HL-60 (cell line): ENCODE measurements at places on chromosomes 2 and 18.

DNA sequence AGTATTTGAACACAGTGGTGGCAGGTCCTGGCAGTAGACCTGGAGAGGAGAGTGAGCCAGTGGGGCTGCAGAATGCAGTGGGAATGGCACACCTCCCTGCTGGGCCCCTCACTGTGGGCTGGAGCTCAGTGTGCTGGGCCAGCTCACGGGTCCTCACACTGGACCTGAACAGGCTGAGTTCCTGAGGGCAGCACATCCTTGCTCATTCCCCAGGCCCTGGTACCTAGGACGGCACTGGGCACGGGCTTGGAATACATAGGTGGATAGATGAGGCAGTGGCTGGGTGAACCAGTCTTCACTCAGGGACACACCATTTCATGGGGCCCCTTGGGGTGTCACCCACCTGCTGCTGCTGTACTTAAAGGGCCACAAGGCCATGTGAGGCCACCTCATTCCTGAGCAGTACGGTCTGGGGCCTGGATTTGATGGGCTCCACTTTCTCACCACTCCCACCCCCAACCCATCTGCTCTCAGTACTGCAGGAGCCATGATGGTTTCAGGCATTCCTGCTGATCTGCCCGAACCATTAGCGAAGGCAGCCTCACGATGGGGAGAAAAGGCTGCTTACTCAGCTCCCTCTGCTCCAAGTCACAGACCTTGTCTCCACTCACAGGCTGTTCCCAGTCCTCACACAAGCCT, 4.2 kb downstream of the TMEM177 start:
- DNase-seq: no peak

GRCh38 chr2:116586328-116586689, 1228.2 kb upstream of the DDX18 start:
- no peak for DNase-seq

GRCh38 chr2:59691518-59692190, 861.8 kb downstream of the BCL11A start:
- DNase-seq: no peak

DNA sequence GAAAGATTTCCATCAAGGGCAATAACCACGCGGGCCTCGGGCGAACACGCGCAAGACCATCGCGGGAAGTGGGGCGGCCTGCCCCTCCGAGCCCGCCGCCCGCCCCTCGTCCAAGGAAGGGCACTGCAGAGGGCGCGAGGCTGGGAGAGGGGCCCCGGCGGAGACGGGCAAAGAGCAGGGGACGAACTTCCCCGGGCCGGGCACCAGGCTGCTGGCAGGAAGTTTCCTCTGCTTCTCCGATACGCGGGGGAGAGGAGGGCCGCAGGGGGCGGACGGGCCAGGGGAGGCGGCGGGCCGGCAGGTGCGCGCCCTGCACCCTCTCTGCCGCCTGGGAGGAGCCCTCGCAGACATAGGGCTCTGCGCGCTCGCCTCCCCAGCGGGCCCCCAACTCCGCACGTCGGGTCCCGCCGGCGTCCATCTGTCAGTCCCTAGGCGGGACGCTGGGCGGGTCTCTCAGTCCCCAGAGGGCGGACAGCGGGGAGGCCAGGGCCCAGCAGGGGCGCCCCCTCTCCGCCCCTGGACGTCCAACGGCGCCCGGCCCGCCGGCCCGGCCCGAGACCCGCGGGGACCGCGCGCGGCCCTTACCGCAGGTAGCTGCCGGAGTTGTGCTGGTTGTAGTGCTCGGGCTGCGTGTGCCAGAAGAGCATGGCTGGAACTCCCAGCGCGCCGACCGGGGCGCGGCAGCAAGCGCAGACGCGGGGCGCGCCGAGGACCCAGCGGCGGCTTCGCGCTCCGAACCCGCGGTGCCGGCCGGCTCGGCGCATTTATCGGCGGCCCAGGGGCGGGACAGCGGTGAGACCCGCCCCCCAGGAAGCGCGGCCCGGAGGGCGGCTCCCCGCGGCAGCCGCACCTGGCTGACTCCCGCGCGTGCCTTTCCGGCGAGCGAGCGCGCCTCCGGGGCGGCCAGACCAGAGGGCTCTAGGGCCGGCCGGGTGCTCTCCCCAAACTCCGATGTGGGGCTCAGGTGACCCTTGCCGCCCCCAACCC, at the start of gene TFCP2L1:
TSS of gene TFCP2L1 (minus strand) at position 740 of the 987 bp plus-strand sequence. CDS start at position 647, 93 bp downstream.
- no peak for DNase-seq

DNA sequence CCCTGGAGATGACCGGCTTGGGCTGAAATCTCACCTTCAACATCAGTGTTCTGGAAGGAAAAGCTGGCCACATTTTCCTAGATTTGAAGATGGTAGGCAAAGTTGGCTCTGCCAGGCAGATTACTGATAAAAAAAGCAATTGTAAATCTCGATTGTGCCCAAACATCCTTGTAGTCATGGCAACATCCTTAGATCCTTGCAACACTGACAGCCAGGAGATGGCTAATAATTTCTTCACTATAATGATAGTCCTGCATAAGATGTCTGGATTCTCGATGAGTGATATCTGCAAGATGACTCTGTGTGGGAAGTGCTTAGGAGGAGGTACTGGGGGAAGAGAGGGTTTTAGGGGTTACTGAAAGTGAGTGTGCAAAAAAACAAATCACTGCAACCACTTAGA, 149.1 kb downstream of the FSHR start:
- no peak for DNase-seq

- no peak for DNase-seq
Measured at GRCh38 chr2:16281451-16282335, 341.3 kb downstream of the MYCN start.

GRCh38 chr2:235500761-235501672, 7.2 kb downstream of the AGAP1 start:
- DNase-seq: no peak

DNA sequence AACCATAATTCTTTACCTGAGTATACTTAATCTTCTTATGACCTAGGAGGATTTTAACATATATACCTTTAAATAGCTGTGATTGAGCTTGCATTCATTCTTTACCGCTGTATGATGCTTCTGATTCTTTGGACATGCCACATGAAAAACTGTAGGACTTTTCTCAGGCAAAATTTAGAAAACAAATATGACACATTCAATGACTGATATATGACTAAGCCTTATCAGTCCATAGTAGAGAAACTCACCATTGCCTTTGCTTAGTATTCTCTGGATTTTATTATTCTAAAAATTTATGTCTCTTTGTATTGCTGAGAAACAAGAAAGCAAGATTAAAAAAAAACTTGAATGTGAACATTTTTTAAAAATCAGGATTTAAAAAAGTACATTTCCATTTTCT, 3.7 kb downstream of the FAM171B start:
- DNase-seq: no peak

GRCh38 chr2:230935130-230935430, 10.0 kb upstream of the GPR55 start:
- no peak for DNase-seq

DNA sequence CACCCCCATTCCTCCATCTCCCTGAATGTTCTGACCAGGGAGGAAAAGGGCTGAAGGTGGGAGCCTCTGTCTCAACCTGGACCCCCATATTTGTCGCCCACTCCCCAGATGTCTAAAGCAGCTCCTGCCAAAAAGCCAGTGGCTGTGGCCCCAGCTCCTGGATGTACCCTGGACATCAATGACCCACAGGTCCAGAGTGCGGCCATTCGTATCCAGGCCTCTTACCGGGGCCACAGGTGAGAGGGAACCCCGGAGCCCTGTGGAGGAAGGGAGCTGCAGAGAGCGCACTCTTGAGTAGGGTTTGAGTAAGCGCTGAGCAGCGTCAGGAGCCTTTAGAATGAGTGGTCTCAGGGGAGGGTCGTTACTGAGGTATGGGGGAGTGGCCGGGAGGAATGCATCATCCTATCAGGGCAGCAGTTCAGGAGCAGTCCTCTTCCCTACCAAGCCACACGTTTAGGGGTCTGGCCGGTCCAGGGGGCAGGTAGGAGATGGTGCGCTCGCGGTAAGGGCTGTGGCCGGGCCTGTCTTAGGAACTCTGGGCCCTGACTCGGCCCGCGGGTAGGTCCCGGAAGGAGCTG, 2.4 kb upstream of the GMPPA start:
- no peak for DNase-seq

DNA sequence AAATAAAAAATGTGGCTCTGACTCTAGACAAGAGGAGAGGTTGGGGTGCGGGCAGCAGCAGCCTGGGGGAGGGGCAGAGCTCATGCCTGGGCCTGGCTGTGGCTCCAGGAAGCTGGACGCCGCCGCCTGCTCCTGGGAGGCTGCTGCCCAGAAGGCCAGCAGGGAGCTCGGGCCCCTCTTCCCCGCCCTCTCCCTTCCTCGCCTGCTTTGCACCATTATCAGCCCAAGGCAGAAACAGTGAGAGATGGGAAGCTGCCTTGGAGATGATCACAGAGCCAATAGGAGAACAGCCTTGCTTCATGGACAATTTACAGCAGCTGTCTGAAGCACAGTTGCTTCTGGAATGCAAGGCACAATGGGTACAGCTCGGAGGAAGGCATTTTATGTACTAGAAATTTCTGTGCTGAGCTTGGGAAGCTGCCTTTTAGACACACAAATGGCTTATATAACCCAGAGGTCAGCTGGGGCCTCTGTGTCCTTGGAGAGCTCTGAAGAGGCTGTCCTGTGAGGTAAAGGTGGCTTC, 55.3 kb upstream of the AFF3 start:
- no peak for DNase-seq

- DNase-seq: no peak
Measured at GRCh38 chr2:213251618-213252017, 32.6 kb upstream of the SPAG16 start.

- DNase-seq: no peak
Measured at GRCh38 chr18:7304061-7304370, 73.1 kb downstream of the LRRC30 start.

DNA sequence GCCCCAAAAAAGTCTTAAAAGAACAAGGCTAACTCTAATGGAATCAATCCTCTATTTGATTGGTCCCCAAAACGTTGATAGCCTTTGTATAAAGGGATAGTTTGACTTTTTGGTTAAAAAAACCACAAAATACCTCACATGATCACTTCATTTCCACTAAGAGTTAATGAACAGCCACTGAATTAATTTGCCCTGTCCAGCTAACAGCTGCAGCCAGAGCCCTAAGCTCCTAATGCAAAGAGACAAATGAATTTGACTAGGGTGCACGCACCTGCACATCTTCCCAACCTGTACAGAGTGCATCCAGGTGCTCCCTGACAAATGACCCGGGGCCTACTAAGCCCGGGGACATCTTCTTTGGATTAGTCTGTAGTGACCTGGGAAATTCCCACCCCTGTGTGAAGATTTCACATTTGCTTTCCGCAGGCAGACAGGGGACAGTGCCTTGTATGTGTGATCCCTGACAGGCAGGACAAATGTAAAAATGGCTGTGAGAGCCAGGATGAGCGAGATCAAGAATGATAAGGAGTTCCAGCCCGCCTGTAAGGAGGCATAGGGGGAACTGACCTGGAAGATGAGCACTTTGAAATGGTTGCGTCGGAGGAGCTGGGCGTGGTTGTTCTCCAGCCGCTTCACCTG, 893 bp downstream of the CAVIN2 start:
- DNase-seq: no peak

DNA sequence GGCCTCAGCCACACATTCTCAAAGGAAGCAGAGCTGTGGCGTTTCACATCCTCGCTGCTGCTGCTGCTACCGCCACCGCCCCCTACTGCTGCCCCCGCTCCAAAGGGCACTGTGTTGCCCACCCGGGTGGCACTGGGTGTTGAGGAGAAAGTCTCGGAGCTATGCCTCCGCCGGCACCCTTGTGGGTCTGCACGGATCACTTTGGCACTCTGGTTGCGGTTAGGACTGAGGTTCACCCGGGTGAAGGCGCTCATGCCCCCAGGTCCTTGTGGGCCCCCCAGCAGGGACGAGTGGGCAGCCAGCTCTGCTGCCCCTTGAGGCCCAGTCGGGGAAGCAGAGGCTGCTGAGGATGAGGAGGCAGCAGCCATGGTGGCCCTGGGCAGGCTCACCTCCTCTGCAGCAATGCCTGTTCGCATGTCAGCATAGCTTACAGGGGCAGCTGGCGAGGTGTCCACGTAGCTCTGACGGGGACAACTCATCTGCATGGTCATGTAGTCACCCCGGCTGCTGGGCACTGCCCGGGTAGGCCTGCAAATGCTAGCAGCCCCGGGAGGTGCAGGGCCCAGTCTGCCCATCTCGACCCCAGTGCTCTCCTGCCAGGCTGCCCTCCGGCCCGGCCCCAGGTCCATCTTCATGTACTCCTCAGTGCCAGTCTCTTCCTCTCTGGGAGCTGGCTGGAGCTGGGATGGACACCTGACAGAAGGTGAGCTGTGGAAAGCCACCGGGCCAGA, 4.2 kb downstream of the IRS1 start:
- no peak for DNase-seq

- no peak for DNase-seq
Measured at GRCh38 chr2:133705287-133705686, 137.0 kb upstream of the NCKAP5 start.

DNA sequence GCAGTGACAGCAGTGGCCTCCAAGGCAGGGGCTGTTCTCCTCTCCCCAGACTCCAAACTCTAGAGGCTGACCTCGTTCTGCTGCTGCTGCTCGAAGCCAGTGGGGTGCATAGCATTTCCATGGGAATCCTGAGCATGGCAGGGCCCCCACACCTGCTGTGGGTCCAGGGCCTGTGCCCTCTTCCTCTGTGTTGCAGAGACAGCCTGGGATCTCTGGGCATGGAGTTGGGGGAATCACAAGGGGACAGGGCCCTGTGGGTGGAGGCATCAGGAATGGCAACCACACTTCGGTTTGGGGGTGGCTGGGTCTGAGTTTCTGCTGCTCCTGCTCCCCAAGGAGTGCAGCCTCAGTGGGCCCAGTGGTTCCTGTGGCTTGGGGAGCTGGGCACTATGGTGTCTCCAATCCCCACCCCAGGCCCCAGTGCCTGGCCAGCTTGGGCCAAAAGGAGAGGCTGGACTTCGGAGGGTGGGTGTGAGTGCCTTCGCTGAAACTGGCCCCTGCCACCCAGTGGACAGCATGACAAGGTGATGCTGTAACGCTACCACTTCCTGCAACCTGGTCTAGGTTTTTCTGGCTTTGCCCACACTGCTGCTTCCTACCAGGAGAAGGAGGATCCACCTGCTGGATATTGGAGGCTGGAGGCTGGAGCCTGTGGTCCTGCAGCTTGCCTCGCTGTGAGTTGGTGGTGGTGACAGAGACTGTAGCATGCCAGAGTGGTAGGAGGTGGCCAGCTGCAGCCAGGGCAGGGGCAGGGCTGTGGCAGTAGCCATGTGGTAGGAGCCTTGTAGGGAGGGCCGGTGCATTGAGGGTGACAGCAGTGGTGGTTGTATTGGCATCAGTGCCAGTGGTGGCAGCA, 56.6 kb downstream of the SOWAHC start:
- no peak for DNase-seq

- DNase-seq: no peak
Measured at GRCh38 chr2:134564549-134564948, 154.3 kb downstream of the TMEM163 start.

DNA sequence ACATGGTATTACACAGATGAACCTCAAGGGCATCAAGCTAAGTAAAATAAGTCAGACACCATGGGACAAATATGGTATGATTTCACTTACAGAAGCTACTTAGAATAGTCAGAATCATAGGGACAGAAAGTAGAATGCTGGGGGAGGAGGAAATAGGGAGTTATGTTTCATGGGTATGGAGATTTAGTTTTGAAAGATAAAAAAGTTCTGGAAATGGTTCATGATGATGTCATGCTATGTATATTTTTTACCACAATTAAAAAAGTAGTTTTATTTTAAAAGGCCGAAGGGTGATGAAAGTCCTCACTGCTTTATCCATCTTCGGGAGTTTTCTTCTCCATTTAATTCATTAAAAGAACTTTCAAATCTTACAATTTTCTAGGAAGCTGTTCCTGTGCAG, 181.9 kb downstream of the CALCRL start:
- no peak for DNase-seq
